ENCODE measurements at places on chromosomes 3 and 15.

DNA sequence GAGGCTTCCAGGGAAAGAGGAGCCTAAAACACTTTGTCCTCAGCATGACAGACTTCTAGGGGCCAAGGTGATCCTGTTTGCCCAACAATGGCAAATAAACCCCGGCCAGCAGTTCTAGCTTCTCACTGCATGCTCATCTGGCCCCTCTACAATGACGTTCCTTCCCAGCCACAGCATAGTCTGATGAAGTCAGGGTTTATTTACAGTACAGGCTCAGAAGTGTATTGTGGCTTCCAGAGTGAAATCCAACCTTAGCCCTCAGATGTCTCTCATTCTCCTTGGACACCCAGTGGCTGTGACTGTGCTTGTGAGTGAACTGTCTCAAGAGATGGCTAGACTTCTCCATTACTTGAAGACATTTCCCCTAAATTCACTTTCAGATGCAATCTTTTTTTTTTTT is 40.8 kb downstream of the BFSP2 start:
- DNase-seq = no peak

DNA sequence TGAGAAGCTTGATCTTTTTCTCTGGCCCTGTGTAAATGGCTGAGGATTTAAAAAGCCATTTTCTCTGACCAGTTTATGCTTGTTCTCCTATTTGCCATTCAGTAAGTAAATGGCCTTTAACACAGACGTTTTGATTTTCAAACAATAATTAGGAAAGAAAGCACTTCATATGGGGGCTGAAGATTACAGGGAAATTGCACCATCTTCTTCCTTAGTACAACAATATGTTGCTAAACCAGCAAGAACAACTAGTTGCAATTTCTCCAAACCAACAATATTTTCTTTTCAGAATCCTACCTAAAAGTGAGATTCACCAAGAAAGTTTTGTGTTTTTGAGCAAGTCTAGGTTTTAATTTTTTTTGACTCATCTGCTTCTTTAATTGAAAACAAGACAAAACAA is 80.5 kb upstream of the CCNL1 start:
- DNase-seq = no peak

DNA sequence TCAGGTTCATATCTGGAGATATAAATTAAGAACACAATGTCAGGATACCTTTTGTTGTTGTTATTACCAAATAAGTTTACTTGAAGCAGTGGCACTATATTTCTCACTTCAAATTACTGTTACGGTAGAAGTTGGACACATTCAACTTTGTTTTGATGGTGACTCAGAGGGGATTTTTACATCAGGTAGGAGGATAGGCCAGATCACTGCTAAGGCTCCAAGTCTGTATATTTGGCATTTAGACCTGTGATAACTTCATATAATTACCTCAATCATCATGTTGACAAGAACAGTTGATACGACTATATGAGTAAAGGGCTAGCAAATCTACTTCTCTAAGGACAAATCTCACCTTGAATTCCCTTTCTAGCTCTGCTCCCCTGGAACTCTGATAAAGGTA is 15.6 kb downstream of the LZTFL1 start:
- DNase-seq = no peak

DNA sequence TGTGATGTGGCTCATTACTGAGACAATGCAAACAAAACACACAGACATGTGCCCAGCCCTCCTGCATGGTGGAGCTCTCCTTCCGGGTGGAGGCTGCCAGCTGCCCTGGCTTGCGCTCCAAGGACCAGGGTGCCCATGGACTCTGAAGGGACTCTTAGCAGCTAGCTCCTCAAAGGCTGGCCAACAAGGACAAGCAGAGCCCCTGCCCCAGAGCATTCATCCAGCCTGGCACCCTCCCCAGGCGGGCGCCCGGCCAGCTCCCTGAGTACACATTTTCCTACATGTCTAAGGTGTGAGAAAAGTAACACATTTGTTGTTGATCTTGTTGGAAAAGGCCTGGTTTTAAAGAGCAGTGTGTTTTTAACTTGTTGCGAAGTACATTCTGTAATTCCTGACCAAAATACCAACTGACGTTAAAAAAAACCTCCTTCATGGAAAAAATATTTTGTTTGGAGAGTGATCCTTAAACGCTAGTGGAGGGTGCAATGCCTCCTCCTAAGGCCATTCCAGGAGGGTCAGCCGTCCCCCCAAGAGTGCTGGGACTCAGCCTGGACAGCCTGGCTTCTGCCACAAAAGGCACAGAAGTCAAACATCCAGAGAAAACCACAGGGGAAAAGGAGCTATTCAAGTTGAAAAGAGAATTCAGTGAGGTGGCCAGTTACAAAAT is 86.9 kb downstream of the KLF15 start:
- DNase-seq = no peak

- no peak for DNase-seq
These were observed 11.0 kb downstream of the UBE3A start for GRCh38 chr15:25427861-25428260.

- DNase-seq = no peak
These were observed 26.2 kb downstream of the TRAK1 start for GRCh38 chr3:42117175-42118008.

GRCh38 chr3:49513494-49514124 is 40.7 kb upstream of the BSN start:
- no peak for DNase-seq

DNA sequence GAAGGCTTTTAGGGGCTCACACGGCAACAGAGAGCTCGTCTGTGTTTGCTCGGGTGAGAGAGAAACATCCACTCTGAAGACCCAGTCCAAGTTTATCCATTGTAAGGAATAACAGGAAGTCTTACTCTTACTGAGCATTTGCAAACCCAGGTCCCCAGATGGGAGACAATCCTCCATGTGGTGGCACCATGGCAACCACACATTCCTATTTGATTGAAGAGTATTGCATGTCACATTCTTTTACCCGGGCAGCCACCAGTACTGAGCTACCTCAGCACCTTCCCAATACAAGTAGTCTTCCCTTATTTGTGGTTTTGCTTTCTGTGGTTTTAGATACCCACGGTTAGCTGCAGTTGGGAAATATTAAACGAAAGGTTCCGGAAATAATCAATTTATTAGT is 302.9 kb upstream of the RASGRP1 start:
- no peak for DNase-seq

DNA sequence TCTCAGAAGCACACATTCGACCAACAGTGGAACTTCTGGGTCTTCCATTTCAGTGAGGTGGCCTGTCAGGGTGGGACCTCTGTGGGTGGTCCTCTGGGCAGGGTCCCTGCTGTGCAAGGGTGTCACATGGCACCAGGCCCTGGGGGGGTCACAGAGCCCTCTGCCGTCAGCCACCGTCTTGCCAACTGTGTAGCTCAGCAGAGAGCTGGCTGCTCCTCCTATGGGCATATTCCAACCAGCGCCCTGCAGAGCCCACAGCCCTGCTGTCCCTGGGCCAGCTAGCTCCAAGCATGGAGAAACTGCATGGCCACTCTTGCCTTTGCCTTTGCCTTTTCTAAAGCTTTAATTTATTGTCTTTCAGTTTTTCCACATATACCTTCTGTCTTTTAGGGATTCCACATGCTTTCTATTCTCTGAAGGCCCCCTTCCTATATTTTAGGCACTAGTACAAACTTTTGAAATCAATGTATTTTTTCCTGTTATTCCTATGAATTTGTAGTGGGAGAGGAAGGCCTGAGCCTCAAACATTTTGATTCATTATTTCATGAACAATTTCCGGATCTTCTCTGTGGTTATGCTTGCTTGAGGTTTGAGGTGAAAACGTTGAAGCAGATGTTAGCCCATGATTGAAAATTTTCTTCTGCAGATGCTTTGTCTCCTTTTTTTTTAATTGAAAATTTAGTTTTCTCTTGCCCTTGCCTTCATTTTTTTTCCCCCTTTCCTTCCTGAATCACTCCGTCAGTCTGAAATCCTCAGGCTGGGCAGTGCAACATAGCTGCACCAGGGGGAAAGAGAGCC is 11.7 kb downstream of the IQCF1 start:
- no peak for DNase-seq

GRCh38 chr3:114800272-114801031 is 346.6 kb downstream of the ZBTB20 start:
- no peak for DNase-seq

DNA sequence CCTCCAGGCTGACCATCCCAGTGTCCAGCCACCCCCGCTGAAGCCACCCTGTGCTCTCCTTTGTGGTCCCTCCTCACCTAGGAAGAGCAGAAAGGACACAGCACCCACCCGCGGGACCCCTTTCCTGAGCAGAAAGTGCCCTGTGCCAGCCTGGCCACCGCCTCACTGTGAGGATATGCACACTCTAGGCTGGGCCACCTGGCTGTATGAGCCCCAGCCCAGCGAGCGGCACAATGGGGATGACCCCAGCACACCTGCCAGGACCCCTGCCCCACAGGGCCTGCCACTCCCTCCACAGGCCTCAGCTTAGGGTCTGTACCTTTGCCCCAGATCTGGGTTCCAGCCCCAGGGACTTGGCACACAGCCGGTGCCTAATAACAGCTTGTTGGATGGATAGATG is 47.9 kb upstream of the FURIN start:
- no peak for DNase-seq

GRCh38 chr3:89246326-89246725 is 138.9 kb downstream of the EPHA3 start:
- no peak for DNase-seq

Measured in T-helper 2 cell treated with Interferon-gamma antibody and Interleukin-4, amounts not matched to agents 5 μg/mL and 100 μg/mL, for 36 hours (primary cell).